Forelimb muscle (tissue), 1 donor: ENCODE measurements at places on chromosomes 7 and 10. TPM values are rescaled to one million over a fixed set of nuclear protein-coding genes. Genes with fewer than 3 reads are reported as not detected.

The AKR1C2 gene
- polyA plus RNA-seq = 10.3 TPM

The AMPH gene
- 7.0 TPM for polyA plus RNA-seq

The LRRD1 gene
- 0.44 TPM for polyA plus RNA-seq

The RBP4 gene
- polyA plus RNA-seq = 1.9 TPM

The FFAR4 gene
- polyA plus RNA-seq = 0.04 TPM

The FAM13C gene
- polyA plus RNA-seq = 27.4 TPM

The LRRC18 gene
- 0.09 TPM for polyA plus RNA-seq
